Activated T-cell treated with anti-CD3 and anti-CD28 coated beads for 4 hours (primary cell): ENCODE measurements at places on chromosomes 7 and 10.

DNA sequence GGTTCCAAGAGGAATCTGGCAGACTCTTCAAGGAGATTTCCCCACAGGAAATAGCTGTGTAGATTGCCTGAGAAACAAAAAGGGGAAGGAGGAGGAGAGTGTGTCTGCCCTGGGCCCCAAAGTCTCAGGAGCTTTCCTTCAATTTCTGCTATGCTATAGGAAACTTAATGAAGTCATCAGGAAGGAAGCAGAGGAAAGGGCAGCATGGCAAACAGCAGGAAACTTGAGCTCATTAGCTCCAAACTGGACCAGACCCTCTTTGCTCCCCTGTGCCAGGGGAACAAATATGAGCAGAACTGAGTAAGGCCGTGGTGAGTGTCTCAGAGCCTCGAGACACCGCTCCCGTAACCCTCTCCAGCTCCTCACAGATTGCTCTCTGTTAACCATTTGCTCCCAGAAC is 4.8 kb upstream of the KCNIP2 start:
- no peak for DNase-seq

DNA sequence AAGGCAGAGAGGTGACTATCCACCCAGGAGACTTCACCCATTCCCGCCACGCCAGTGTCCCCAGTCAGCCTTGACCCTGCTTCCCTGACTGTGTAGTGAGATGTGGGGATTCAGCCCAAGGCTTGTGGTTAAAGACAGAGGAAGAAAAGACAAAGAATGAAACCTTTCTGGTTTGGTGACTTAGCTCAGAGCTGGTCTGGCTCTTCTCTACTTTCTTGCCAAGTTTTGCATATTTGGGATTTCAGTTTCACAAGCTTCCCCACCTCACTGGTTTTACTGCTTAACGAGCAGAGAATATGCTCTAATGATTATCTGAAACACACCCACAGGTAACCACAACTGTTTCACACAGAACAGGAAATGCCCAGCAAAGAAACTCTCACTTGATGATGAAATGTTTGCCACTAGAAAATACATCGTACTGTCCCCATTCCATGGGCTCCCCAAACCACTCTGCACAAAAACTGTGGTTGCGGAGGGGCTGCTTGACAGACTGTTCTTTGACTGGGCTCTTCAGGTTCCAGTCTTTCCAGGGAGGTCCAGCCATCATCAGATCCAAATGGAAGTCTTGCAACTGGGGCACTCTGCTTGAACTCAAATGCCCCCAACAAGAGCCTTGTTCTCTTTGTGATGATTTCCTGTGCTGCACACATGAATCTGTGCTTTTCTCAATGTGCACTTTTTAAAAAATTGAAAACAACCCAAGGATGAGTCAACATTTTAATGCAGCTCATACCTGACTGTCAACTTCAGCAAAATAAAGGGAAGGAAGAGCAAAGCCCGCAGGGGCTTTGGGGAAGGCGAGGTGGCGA is 95.5 kb downstream of the CTBP2 start:
- DNase-seq, result no peak

- no peak for DNase-seq
Measured at GRCh38 chr10:4403638-4404252, 422.3 kb upstream of the AKR1E2 start.

DNA sequence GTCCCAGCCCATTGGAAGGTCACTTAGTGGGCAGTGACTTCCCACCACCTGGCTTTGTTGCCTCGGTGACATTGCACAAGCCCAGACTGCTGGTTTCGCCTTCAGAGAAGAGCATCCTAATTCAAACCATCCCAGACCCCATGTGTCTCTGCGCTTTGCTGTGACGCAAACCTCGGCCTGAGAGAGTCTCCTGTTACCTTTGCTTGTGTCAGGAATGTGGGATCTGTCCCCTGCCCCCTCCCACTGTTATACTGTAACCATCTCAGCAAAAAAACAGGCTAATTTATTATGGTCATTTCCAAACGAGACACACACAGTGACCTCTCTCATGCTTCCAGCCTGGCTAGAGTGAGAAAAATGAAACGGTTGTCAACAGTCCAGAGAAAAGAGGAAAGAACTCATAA is 25.0 kb upstream of the AQP1 start:
- no peak for DNase-seq

- DNase-seq, result no peak
Measured at GRCh38 chr10:71727738-71728737, 8.5 kb upstream of the C10orf105 start.

GRCh38 chr7:150383710-150384397 is 4.7 kb downstream of the ZNF775 start:
- DNase-seq, result no peak

GRCh38 chr10:61663466-61663865 is 737 bp downstream of the CABCOCO1 start:
- DNase-seq, result no peak
